Activated naive CD4-positive, alpha-beta T cell treated with anti-CD3 and anti-CD28 coated beads for 36 hours (primary cell): ENCODE measurements at places on chromosomes 7 and 10.
A peak's percentile ranks its signal among the peaks of the same experiment; 100 is the strongest.

GRCh38 chr7:131294553-131294952 is 33.1 kb upstream of the MKLN1 start:
- no peak for DNase-seq

DNA sequence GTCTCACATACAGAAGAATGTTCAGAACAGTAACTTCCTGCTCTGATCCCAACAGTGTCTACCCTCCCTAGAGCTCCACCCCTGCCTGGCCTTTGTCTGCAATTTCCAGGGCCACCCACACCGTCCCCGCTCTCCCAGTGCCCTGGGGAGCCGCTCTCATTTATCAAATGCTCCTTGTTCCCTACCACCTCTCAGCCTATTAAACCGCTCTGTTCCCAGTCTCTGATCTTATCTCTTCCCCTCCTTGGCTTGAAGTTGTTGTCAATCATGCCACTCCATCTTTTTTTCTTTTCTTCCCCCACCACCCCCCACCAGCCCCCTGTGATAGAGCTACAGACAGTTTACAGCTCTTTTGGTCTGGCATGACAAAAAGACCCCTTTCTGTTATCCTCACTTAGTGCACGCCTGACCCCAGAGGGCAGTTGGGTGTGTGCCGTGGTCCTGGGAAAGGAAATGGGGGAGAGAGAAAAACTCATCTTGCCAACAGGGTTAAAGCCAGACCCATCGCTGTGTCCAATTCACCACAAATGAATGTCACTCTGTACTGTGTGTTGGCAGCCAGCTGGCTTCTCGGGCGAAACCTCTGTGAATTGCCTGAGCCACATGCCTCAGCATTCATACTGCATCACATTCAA is 28.8 kb upstream of the HECTD2 start:
- DNase-seq = no peak

DNA sequence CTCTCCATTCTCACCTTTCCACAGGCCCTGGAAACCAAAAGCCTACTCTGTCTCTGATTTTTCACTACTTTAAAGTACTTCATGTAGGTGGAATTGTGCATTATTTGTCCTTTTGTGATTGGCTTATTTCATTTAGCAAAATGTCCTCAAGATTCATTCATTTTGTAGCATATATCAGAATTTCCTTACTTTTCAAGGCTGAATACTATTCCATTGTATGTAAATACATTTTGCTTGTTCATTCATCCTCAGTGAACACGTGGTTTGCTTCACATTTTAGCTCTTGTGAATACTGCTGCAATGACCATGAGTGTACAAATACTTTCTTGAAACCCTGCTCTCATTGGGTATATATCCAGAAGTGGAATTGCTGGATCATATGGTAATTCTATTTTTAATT is 8.8 kb downstream of the C1GALT1 start:
- DNase-seq = no peak

GRCh38 chr10:21281765-21282484 is 243.6 kb downstream of the SKIDA1 start:
- no peak for DNase-seq

DNA sequence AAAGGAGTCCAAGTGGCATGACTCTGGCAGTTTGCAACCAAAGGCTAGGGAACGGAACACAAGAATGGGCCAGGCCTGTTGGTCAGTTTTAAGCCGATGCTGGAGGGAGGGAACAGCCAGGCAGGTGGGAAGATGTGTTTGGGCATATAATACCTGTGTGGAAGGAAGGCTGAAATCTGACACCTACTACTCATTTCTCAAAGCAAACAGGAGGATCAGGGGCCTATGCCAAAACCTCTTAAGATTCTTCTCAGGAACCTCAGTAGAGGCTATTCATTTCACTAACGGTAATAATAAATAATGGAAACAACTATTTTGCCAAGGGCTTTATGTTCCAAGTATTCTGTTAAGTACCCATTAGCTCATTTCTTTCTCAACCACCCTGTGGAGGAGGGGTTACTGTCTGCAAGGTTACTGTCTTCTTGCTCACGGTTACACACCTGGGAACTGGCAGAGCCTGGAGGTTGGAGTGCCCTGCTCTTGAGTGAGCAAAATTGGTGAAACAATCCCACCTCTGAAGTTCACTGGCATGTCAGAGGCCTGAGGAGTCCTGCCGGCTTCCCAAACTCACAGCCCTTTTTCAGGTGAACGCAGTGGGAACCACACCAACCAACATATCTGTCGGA is 35.5 kb downstream of the GOT1 start:
- DNase-seq = no peak

DNA sequence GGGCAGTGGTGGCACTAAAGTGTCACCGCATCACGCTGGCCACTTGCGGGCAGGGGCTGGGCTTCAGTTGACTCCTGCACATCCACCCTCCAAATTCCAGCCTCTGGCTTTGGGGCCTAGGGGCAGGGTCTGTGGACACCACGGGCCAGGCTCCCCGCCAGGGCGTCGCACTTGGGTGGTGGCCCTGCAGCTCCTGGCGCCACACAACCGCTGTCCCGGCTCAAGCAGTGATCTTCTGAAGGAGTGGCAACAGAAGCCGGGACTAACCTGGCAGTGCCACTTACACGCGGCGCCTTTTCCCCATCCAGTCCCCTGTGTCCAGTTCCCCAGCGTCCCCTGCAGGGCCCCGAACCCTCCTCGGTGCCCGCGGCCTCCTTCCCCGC is 134.3 kb upstream of the ZNF92 start:
- DNase-seq = no peak

- DNase-seq = no peak
Measured at GRCh38 chr7:84190016-84190705, 4.4 kb downstream of the SEMA3A start.

- DNase-seq = no peak
Measured at GRCh38 chr10:99782447-99783286, at the start of gene ABCC2. TSS of gene ABCC2 (plus strand) at chr10:99782640. CDS start at chr10:99782845, 205 bp downstream.

- DNase-seq = no peak
Measured at GRCh38 chr10:132628966-132629900, 91.6 kb downstream of the INPP5A start.

DNA sequence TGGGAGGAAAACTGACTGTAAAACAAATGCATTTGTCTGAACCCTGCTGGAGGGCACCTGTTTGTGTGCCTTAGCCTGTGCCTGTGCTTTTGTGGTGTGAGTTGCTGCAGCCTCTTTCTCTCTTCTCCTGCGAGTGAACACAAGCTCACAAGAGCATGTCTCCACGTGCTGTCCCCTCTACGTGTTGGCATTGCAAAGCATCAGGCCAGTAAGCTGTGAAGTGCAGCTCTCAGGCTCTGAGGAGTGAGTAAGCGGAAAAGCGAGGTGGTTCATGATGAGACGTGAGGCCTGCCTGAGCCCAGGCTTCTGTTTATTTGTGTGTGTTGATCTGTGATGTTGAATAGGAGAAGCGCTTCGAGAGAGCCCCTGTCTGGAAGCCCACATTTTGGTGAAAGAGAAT is 85.6 kb upstream of the PDCD4 start:
- DNase-seq = peak; percentile 40

DNA sequence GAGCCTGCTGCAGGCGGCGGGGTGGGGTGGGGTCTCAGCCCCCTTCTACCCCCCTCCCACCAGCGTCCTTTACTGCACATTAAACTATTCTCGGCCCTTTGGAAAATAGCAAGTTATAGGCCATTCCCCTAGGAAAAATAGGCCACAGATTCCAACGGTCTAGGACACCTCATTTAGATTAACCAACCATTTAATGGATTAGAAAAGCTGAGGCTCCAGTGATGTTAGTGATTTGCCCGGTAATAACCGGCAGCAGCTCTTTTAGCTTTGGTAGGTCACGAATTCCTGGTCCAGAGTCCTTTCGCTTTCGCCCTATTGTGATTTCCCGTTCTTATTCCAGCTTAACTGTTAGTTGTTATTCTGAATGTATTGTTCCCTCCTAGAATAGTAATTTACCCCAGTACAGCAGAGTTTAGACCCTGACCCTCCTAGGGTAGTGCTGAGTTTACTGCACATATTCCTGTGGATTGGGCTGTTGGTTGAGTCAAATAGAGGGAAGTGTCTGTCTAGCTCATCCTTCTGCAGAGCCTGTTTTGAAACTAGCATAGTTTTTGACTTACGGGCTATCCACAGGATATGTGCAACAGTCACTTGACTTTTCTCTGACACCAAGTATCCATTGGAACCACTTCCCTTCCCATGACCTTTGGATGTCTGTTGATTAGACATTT is 754 bp downstream of the GSTO1 start:
- DNase-seq = peak; percentile 53

DNA sequence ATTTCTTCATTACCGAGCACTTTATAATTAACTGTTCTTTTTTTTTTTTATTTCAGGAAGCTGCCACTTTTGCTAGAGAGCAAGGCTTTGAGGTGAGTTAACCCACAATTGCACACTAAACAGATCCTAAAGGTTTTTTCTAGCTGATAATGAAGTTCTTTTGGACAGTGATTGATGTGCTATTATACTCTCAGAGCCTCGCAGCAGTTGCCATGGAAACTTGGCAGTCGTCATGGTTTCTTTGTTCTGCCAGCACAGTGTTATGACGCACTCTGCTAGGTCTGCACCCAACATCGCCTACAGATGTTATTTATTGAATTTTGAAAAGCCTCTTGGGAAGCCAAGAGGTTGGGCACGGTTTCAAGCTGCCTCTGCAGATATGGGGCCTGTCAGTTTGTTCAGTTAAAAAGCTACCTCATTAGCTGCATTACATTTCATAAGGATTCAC is 237.2 kb upstream of the KAT6B start:
- peak; percentile 95 for DNase-seq

GRCh38 chr7:38978491-38978890 is 782 bp downstream of the POU6F2 start:
- no peak for DNase-seq

- no peak for DNase-seq
Measured at GRCh38 chr7:101950450-101951119, 133.2 kb downstream of the CUX1 start.

GRCh38 chr10:4758256-4758655 is 67.8 kb upstream of the AKR1E2 start:
- DNase-seq = no peak

DNA sequence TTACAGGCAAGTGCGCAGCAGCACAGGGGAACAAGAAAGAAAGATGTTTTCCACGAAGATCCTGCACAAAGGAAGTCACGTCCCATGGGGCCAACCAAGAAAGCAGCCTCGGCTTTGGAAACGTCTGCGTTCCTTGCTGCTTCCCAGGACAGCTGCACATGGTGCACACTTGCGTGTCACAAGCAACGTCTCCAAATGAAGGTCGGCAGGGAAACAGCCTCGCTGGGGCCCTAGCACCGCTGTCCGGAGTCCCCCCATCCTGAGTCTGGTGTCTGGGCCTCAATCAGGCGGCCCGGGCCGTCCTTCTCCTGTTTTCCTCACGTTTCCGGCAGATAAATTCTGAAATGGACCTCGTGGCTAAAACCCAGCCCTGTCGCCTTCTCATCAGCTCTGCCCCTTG is 206.2 kb downstream of the DIP2C start:
- no peak for DNase-seq

DNA sequence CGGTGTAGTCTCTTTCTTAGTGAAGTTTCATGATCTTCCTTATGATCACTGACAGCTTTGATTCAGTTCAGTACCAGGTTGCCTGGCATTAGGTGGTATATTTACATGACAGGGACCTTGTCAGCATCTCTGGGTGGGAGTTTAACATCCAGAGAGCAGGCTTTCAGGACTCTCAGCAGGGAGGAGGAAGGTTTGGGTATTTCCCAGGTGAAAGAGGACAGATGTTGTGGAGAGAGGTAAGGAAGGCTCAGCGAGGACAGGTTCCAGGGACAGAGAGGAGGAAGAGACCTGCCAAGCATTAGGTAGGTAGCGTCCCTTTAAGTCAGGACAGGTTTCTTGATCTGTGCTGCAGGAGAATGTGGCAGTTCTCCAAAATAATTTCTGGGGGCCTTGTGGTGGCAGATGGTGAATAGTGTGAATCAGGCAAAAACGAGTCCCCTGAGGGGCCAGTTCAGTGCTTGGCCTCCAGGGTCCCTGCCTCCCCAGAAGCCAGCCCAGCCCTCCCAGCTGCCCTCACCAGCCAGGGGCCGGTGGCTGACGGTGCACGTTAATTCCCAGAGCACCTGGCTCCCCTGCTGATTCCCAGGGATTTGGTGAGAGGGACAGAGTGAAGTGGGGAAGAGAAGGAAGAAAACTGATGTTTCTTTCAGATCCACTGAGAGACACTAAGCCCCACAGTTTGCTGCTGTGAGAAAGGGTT is 82.0 kb downstream of the VWC2 start:
- no peak for DNase-seq

- DNase-seq = no peak
Measured at GRCh38 chr10:56912043-56912442, 551.0 kb upstream of the ZWINT start.

DNA sequence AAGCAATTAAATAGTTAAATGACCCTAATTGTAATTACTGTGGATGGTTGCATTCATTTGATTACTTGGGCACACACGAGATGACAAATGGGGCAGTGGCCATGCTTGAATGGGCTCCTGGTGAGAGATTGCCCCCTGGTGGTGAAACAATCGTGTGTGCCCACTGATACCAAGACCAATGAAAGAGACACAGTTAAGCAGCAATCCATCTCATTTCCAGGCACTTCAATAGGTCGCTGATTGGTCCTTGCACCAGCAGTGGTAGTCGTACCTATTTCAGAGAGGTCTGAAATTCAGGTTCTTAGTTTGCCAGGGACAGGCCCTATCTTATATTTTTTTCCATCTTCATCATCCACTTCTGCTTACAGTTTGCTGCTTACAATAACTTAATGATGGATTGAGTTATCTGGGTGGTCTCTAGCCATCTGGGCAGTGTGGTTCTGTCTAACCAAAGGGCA is 8.3 kb downstream of the PCBD1 start:
- peak; percentile 91 for DNase-seq
